Effector CD8-positive, alpha-beta T cell (primary cell): ENCODE measurements at places on chromosomes 3 and 15.

DNA sequence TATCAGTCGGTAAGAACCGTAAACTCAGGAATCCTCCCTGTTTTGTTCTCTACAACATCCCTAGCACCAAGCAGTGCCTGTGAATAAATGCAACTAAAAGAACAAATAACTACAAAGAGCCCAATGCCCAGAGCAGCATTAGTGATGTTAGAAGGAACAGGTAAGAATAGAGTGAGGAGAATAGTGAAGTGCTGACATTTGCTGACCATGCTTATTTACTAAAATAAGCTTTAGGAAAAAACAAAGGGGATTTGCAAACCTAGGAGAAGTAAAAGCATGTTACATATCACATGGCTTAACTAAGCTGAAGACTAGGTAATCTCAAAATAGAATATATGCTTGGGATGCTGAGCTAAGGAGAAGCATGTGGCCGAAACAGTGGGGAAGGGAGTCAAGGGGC is 186.1 kb upstream of the SLC2A2 start:
- no peak for DNase-seq

- no peak for DNase-seq
Measured at GRCh38 chr15:52496776-52497470, 31.8 kb downstream of the MYO5A start.

DNA sequence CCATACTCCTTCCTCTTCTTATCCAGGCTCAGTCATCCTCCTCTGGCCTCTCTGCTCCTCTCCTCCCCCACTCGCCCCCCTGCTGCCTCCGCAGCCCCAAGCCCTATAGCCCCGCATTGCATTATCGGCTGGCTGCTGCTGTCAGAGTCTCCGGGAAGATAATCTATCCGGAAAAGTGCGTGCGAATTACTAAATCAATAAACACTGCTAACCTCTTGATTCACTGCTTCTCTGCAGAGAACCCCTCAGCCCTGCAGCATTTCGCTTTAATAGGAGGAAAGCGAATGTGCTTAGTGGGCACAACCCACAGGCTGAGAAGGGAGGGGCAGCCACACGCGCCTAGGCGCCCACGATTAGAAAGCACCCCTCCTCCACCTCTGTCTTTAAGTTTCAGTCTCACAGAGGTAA is 167.6 kb downstream of the ABHD5 start:
- DNase-seq = no peak

DNA sequence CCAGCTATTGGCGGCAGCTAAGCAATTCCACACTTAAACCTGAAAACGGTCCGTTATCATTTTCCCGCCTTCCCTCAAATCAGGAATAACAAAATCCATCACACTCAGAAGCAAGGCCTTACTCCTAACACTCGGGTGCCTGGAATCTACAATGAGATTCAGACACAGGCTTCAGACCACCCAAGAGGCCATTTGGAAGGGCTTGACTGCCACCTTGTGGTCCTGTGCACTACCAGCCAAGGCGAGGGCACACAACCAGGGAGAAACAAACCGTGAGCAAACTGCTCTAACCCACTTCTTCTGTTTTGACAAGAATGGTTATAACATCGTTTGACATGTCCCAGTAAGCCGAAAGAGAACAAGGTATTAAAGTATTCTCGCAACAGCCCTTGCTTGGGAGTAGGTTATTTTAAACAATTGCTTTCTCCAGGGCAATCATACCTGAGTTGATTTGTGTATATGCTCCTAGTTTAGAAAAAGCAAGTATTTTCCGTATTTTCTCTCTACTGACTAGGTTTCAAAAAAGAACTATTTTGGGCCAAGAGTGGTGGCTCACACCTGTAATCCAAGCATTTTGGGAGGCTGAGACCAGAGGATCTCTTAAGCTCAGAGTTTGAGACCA is 40.1 kb upstream of the TAFA4 start:
- DNase-seq = no peak

- no peak for DNase-seq
Measured at GRCh38 chr15:98653686-98654085, 5.3 kb downstream of the IGF1R start.

DNA sequence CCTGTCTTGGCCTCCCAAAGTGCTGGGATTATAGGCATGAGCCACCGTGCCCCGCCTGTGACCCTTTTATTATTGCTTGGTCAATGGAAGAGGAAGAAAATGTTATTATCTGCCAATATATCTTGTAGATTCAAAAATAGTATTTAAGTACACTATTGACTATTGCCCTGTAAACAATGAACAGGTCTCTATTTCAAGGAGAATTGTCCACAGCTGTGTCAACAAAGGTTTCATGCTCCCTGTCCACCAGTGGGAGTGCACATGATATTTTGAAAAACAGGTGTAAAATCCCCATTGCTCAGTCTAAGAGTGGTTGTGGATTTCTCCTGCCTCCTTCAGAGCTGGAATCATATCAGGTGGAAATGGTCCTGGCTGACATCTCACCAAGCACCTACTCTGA is 36.5 kb upstream of the IGF1R start:
- no peak for DNase-seq

DNA sequence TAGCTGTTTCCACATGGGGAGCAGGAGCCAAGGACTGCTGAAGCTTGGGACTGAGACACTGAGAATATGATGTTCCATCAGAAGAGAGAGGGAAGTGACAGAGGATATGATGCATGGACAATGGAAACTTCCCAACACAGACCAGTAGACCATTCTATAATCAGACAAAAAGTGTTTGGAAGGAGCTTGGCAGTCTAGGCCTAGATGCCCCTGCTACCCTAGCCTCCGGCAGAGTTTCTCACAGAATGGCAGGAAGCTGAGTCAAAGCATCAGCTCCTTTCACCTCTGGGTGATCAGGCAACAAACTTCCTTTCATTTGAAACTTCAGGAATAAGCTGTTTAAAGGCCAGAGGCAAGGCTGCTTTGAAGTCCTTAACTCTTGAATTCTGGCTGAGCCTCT is 222.0 kb downstream of the NEK10 start:
- no peak for DNase-seq

DNA sequence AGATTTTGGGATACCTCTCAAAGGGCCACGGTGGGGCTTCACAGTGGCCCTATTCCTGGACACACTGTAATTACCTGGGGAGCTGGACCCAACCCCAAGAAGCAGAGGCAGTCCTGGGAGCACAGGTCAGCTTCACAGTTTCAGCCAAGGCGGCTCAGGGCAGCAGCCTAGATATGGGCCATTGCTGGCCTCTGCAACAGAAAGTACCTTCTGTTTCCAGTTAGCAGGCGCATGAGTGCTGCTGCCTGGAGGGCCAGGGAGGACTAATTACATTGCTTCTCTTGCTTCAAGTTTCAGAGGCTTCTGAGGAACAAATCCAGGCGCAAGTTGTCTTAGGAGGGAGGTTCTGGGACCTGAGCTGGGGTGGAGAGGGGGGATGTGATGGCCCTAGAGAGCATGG is 13.5 kb upstream of the DUSP7 start:
- DNase-seq = no peak

DNA sequence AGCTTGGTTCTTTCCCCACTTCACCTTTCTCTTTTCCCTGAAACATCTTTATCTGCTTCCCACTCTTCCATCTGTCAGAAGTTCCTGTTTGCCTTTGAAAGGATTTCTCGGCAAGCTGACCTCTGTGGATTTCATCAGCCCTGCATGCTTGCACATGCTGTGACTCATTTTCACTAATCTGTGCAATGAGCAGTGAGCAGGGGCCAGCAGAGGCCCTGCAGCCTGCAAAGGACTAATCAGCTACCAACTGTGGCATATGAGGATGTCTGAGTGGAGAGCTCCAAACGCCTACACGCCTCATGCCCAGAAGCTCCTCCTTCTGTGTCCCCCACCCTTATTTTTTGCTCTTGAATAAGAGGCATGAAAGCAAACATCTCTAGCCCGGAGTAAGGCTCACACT is 333.0 kb upstream of the SEMA6D start:
- DNase-seq = no peak

- DNase-seq = no peak
Measured at GRCh38 chr3:111975131-111975530, 3.7 kb upstream of the ABHD10 start.

DNA sequence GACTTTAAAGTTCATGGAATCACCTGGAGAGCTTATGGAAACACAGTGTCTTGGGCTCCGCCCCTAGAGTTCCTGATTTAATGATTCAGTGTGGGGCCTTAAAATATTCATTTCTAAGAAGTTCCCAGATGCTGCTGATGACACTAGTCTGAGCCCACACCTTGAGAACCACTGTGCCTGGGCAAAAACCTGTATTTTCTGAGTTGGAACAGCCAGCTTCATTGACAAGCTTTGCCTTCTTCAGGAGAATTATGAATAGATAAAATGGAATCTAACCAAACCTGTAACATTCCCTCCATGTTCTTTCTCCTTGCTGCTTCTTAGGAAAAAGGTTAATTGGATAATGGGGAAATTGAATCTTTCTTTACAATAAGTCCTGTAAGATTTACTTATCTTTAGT is 490.7 kb downstream of the DIPK2A start:
- no peak for DNase-seq
